Airway epithelial cell (primary cell): ENCODE measurements at places on chromosomes 6 and 20. TPM values are rescaled to one million over a fixed set of nuclear protein-coding genes. Genes with fewer than 3 reads are reported as not detected.

FLRT3 gene
- total RNA-seq = 19.7 and 19.9 TPM in 2 replicates

ME1 gene
- total RNA-seq = 29.6 and 34.1 TPM in 2 replicates

RBM38 gene
- 14.2 and 19.8 TPM in 2 replicates for total RNA-seq

IP6K3 gene
- total RNA-seq = 0.07 TPM in 1 of 2 replicates, not detected in the other

NFATC2 gene
- 0.21 and 0.33 TPM in 2 replicates for total RNA-seq

CLPSL1 gene
- total RNA-seq = not detected in 2 replicates

SCRT2 gene
- total RNA-seq = not detected in 2 replicates

DCBLD1 gene
- 28.8 and 43.5 TPM in 2 replicates for total RNA-seq
